Right hindlimb (tissue), 1 donor: ENCODE measurements at places on chromosomes 7 and 10.

- no peak for DNase-seq
These were observed 987.9 kb downstream of the CCSER2 start for GRCh38 chr10:85316276-85316675.

GRCh38 chr10:105037022-105037421, 395.9 kb downstream of the SORCS3 start:
- no peak for DNase-seq

DNA sequence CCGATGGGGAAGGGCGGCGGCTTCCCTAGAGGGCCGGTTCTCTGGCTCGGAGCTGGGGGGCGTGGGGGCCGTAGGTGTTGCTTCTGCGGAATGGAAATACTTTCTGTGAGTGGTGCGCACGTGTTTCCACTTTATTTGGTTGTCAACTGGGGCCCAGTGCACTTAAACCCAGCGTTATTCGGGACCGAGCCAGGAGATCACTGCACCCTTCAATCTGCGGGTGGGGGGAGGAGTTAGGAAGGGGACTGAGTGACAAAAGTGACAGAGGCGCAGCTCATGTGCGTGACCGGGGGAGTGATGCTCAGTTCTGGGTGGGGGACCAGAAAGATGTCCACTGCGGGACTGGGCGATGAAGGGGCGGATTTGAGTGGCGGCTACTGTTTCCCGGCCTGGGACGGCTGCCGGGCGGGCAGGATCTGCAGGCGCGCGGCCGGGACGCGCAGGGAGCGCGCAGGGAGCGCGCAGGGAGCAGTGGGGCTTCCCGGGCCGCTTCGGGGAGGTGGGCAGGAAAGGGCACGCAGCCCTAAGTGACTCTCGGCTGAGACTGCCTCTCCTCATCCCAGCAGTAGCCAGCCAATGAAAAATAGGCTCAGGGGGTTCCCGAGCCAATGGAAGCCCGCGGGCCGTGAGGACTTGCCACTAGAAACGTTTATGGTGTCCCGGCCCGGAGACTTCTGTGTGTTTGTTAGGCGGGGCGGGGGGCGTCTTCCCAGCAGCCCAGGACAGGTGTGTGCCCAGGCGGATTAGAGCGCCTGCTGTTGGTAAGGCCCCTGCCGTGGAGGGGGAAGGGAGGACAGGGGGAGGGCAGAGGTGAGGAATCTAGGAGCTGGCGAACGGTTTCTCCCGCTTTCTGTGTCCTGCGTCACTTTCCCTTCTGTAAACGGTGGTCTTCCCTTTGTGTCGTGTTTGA, 54.3 kb upstream of the KDM7A start:
- peak; percentile 54 for DNase-seq

- peak; percentile 7 for DNase-seq
These were observed 14.5 kb downstream of the ITPRIP start for GRCh38 chr10:104323760-104324201.

- no peak for DNase-seq
These were observed 131.3 kb downstream of the CDK14 start for GRCh38 chr7:90727412-90727811.

- DNase-seq, result no peak
These were observed 595.0 kb downstream of the GRM8 start for GRCh38 chr7:126657599-126658358.

- no peak for DNase-seq
These were observed 113.6 kb upstream of the ZMIZ1 start for GRCh38 chr10:78955206-78955605.

DNA sequence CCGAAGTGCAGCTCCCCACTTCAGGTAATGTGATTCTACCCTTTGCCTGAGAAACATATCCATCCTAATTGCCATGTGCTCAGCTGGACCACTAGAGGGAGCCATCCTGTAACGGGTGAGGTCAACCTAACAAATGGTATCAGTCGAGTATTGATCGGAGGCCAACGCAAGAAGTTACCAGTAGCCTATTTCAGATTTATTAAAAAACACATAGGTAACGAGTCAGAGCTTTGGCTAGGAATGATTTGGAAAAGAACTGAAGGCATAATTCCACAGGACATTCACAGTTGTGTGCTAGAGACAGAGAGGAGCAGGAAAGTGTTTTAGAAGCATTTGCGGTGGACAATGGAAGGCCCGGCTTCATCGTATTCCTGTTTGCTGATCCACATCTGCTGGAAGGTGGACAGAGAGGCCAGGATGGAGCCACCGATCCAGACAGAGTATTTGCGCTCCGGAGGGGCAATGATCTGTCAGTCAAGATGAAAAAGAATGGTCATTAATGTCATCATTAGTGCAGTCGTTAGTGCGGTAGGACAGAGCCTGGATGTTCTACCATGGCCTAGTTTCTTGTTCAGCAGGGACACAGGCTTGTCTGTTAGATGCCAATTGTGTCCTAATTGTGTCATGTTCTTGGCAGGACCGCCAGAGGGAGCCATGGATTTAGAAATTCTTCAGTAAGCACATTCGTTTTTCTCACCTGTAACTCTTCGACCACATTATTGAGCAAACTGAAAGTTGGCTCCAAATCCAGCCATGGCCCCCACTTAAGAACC, 17.5 kb downstream of the ACTA2 start:
- DNase-seq, result peak; percentile 84
